ENCODE measurements at places on chromosomes 2 and 18. TPM values are rescaled to one million over a fixed set of nuclear protein-coding genes. Genes with fewer than 3 reads are reported as not detected.

- no peak for DNase-seq
These were observed 1.4 kb upstream of the FAM110C start for GRCh38 chr2:47737-48136.

DNA sequence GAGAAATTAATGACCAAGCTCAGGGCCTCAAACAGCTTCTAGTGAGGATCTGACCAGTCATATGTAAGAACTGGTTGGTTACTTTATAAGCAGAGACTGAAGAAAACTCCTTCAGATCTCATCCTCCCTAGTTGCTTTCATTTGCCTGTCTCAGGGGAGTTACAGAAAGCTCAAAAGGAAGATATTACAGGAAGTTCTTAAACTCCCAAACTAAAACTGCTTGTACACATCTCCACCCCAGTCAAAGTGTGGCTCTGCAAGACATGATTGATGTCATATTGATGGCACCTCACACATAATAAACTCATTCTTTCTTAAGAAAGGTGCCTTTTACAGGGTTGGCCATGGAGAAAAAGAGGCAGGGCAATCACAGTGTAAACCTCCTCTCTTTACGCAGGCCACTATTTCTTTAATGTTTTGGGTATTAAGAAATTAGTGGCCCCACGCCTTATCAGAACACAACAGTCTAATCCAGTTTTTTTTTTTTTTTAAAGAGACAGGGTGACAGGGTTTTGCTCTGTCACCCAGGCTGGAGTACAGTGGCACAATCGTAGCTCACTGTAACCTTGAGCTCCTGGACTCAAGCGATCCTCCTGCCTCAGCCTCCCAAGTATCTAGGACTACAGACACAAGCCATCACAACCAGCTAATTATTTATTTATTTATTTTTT lies 62.6 kb upstream of the STK17B start:
- DNase-seq, result no peak

DNA sequence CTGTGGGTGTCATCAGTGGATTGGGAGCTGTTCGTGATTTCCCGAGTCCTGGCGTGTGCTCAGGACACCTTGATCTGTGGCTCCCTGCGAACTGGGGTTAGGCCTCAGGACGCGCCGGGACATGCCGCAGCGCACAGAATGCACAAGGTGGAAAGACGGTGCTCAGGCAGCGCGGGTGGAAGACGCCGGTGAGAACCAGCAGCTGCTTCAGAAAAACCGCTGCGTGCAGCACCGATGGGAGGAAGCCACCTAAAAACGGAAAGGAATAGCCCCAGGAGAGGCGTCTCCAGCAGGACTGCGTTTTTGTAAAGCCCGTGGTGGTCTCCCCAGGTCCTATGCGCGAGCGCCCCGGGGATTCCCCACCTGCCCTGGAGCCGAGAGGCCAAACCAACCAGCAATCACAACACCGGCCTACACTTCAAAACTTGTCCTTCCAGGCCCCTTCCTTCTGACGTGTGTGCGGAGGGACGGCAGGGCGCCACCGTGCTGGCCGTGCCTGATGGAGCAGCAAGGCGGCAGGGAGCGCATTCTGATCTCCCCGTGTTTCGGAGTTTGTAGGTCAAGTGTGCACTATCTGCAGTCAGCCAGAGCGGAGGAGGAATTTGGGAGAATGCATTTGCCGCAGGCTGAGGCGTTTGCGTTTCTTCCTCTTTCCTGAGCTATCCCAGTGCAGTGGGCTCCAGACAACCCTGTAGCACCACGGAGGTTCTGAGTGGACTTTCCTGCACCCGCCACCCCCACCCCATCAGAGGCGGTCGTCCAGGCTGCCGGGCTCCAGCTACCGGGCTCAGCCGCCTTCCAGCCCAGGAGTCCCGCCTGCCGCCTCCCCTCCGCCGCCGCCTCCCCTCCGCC lies 32.2 kb downstream of the RTP5 start:
- peak; percentile 65 for DNase-seq

DNA sequence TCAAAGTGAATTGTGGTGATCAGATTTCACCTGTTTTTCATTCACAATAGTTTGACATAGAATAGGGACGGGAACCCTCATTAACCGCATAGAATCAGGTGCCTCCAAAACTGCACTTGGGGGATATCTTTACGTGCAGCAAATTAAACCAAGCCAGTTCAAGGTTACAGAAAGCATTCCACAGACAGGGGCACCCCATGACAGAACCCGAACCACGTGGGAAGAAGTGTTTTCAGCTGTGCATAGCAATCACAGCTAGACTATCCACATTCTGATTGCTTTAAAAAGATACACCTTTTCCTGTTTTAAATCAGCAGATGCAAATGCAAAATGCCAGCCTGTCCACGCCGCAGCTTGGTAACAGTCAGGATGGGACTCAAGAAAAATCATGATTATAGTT lies 205.8 kb downstream of the ANAPC1 start:
- no peak for DNase-seq

DNA sequence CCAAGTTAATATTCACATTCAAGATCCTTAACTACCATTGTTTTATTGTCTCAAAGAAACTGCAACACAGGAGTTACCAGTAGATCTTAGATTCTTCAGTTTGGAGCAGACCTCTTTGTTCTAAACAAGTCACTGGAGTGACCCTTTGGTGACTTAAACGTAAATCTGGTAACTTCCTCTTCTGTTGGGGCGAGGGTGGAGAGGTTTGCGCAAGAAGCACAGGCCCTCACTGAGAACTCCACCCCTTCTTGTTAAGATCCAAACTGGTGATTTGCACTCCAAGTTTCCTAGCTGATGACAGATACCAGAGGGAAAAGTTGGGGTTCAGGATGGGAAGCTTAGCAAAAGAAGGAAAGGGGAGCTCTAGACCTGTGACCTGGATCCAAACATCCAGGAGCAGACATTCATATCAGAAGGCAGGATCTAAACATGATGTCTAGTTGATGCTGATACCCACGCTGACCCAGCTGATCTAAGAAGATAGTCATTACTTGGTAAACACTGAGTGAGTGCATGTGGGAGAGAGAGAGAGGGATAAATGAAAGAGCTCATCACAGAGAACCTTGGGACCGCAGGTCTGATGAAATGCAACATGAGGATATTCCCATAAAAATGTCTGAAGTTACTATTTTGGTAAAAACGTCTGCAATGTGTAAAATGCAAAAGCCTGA lies 256.0 kb downstream of the CDH20 start:
- DNase-seq, result no peak

GRCh38 chr2:119490653-119491195 lies 33.6 kb downstream of the SCTR start:
- DNase-seq, result no peak

- DNase-seq, result no peak
These were observed 28.7 kb downstream of the SRSF7 start for GRCh38 chr2:38722271-38723061.

- DNase-seq, result no peak
These were observed 303.9 kb downstream of the GBX2 start for GRCh38 chr2:235864302-235864701.

DNA sequence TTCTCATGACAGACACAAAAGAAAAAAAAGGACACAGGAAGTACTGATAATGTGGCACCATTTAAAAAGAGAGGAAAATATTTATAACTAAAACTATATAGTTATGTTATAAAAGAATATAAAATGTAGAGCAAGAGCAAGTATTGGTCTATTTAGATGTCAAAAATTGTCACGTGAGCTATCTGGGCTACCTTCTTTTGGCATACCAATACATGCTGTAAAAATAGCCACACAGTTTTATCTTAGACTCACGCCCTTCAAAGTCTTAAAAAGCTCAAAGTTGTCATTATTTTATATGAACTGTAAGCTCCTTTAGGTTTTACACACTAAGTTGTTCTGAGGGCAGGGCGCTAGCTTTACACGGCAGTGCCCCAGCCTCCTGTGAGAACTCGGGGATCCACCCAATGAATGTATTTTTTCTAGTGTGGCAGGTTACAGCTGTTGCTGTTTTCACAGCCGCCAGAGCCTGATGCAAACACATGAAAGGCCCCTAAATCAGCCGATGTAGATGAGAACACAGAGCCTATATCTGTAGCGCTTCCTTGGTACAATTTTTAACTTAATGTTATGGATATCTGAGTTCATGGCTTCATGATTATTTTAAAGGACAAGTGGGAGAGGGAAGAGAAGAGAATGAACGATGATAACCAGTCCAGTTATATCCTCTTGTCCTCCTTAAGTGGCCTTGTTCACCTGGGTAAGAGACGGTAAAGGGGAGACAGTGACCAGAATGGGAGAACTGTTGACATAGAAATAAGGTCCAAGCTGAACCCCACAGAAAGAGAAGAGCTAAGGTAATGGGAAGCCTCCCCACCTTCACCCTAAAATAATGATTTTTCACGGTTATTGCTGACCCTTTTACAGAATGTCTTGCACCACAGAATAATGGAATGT lies 130.8 kb downstream of the CACNB4 start:
- no peak for DNase-seq

- no peak for DNase-seq
These were observed 132.2 kb downstream of the SEPTIN10 start for GRCh38 chr2:109481599-109481998.

The DSC3 gene
- 0.08 TPM for total RNA-seq

The ATP6V1C2 gene
- 1.9 TPM for total RNA-seq

The CAPN14 gene
- 0.35 TPM for total RNA-seq

The PTPRN gene
- not detected for total RNA-seq
